ENCODE measurements at places on chromosomes 7 and 10.

GRCh38 chr10:61286686-61287085 lies 166.5 kb downstream of the TMEM26 start:
- DNase-seq, result no peak

DNA sequence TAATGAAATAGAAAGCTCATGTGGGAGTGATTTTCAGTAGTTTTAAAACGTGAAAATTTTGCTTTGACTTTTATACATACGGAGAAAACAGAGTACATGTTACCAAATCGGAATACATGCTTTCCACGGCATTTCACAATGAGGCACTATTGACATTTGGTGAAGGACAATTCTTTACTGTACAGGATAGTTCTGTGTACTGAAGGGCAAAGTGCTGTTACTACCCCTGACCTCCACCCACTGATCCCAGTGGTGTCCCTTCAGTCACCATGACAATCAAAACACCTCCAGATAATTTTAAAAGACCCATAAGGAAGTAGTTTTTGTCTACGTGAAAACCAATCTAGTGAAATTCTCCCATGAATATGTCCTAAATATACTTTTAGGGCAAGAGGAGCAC lies 33.1 kb upstream of the ANK3 start:
- no peak for DNase-seq

DNA sequence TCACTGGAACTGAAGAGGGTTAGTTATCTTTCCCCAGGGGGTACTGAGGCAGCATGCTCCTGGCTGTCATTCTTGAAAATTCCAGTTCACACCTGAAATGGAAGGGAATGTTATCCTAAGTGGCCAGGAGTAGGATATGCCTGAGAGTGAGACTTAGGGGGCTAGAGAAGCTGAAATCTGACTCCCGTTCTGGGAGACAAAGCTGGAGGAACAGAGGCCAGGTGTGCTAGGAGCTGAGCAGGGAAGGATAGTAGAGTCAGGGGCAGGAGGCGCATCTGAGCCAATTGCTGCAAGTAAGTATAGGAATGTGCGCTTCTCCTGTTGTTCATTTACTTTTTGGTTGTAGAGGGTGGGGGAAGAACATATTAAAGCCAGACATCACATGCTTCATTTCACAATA lies 58.1 kb upstream of the KIAA1217 start:
- DNase-seq, result no peak

DNA sequence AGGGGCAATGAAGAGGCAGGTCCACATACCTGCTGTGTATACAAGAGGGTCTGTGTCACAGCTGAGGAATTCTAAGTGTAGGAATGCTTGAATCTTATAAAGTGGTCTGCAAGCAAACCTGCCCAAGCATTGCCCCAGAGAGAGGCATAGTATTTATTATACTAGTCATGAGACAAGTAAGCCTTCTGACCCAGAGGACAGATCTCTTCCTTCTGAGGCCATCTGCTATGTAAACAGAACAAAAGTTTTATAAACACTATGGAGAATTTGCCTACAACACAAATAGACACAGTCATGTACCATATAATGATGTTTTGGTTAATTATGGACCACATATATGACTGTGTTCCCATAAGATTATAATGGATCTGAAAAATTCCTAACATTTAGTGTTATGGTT lies 388.2 kb downstream of the NEBL start:
- DNase-seq, result no peak

GRCh38 chr7:49714182-49714581 lies 59.3 kb upstream of the VWC2 start:
- no peak for DNase-seq

DNA sequence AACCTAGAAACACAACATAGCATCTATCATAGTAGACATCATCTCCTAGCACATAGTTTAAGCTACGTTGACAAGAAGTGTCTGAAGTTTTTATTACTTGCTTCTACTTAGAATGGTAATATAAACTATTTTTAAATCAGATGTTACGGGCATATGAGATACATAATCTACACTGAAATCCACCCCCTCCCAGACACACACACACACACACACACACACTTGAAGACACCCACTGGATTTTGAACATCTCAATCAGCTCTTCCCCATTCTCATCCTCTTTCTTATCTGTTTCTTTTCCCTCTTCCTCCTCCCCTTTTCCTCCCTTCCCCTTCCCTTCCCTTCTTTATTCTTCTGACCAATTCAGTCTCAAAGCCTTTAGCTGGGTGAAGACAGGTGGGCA lies 175.9 kb downstream of the PAXIP1 start:
- no peak for DNase-seq

DNA sequence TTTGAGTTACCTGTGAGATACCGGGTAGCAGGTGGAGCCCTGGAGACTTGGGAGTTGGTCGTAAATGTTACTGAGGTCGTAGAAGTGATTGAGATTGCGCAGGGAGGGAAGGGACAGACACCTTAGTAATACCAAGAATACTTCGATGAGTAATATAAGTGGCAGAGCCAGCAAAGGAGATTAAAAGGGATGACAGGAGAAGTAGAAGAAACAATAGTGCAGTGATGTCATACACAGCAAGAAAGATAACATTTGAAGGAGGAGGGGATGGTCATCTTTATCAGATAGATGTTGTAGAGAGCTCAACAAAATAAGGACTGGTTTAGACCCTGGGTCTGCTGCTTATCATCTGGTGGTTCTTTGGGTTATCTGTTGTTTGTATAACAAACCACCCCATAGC lies 5.0 kb downstream of the BCCIP start:
- DNase-seq, result no peak

DNA sequence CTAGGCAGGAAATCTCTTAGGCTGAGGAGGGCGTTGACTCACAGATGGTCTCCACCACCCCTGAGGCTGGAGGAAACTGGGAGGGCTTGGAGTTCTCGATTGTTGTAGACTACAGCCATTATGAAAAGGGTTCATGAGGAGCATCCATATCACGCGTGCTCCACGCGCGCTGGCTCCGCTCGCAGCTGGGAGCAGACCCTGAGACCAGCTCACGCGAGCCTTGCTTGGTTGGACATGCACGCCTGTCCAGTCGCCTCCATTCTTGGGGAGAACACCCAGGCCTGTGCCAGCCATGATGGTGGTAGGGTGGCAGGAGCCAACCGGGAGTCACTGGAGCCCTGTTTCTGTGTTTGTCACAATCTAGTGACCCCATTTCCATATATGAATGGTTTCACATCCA lies 139.1 kb downstream of the TCERG1L start:
- no peak for DNase-seq

GRCh38 chr10:14803827-14804226 lies 29.1 kb upstream of the FAM107B start:
- DNase-seq, result no peak

GRCh38 chr10:33244354-33244967 lies 90.0 kb downstream of the NRP1 start:
- DNase-seq, result no peak

DNA sequence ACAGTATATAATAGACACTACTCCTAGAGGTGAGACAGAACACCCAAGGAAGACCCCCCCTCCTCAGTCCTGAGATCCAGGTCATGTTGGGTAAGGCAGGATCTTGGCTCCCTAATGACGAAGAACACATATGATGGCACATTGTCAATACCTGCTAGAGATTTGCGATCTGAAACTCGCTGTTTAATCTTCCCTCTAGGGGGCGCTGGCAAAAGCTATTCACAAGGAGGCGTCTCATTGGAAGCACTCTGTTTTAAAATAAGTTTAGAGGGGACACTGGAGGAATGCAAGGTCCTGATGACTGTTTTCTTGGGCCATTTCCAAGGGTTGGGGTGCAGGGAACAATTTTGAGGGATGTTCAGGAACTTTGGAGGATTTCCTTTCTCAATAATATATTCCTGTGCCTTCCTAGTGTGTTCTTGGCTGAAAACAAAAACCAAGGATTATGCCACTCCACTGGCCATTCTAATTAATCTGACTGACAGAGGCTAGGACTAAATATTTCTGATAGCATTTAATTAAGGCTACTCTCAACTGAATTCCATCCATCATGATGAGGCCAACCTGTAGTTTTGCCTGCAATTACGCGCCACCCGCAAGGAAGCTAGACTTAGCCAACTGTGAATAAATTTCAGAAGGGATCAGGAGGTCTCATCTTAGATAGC lies 1013.8 kb upstream of the MBL2 start:
- DNase-seq, result no peak

- DNase-seq, result no peak
Observed at GRCh38 chr10:130747356-130747755, 564.2 kb downstream of the TCERG1L start.

- DNase-seq, result no peak
Observed at GRCh38 chr7:144725070-144725469, 110.8 kb downstream of the TPK1 start.

- DNase-seq, result no peak
Observed at GRCh38 chr7:124630395-124630794, 135.2 kb downstream of the GPR37 start.

- DNase-seq, result no peak
Observed at GRCh38 chr7:34057956-34058355, 152.6 kb downstream of the BMPER start.

DNA sequence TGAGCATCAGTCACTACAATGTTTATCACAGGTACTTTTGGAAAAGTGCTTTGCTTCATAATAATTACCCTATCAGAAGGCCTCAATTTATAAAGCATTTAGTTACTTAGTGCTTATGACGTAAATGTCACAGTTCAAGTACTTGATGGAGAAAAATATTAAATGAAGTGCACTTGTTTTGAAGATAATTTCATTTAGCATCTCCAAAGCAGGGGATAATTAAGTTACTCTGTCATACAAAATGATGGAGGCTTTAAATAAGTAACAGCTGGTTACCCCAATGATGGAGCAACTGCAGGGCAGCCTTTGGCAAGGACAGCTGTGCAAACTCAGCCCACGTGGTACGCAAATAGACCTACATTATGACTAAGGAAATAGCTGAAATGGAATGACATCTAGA lies 768.8 kb downstream of the GRM8 start:
- DNase-seq, result no peak

DNA sequence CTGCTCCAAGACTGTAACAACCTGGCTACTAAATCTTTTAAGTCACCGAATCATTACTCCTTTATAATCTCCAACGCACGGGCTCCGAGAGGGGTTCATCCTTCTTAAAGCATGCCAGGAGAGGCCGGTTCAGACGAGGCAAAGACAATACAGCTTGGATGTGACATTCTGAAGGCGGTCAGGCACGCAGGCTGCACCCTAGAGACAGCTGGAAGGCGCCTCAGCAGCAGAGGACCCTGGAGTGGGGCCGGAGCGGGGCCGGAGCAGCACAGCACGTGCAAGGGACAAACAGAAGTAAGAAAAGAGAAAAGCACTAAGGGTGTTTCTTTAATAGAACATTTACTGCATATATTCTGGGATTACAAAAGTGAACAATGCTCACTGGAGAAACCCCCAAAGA lies 97.8 kb upstream of the PPP2R2D start:
- DNase-seq, result no peak

- DNase-seq, result no peak
Observed at GRCh38 chr10:18273039-18273438, 132.8 kb downstream of the CACNB2 start.

DNA sequence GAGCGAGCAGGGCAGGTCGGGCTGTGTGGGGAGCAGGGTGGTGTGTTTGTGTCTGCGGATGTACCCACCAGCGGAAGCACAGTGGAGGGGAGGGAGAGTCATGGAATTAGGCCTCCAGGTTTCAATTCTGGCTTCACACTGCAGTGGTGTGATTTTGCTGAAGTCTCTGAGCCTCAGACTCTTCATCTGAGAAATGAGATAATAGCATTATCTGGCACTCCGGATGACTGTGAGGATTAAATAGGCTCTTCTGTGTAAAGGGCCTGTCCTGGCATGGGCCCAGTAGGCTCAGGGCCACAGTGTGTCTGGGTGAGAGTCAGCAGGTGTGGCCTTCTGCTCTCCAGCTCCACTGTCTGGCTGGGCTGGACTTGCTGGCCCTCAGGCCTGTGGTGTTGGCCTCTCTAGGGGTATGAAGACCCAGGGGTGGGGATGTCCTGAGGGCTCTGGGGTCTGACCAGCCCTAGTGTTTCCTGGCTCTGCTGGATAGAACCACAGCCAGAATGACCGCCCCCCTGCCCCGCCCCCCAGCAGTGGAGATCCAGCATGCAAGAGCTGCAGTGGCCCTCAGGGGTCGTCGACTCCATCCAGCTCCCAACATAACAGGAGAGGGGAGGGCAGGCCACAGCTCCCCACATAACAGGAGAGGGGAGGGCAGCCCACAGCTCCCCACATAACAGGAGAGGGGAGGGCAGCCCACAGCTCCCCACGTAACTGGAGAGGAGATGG lies 178.6 kb downstream of the RPS24 start:
- no peak for DNase-seq

- DNase-seq, result no peak
Observed at GRCh38 chr7:133563251-133563650, 310.4 kb downstream of the EXOC4 start.

DNA sequence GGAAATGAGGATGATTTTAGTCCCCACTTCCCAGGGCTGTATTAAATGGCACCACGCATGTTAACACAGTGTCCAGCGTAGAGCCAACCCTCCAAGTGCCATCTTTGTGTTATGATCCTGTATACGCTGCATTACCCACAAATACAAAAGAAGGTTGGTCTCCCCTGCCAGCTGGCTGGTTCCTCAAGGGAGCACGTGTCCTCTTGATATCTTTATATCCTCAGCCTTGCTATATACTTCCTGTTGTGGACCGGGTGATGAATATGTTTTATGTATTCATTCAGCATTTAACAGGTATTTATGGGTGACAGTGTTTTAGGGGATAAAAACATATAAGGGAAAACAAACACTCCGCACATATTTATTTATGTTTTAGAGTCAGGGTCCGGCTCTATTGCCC lies 23.2 kb upstream of the PRRT4 start:
- no peak for DNase-seq

GRCh38 chr7:46153583-46153950 lies 232.5 kb upstream of the IGFBP3 start:
- no peak for DNase-seq

DNA sequence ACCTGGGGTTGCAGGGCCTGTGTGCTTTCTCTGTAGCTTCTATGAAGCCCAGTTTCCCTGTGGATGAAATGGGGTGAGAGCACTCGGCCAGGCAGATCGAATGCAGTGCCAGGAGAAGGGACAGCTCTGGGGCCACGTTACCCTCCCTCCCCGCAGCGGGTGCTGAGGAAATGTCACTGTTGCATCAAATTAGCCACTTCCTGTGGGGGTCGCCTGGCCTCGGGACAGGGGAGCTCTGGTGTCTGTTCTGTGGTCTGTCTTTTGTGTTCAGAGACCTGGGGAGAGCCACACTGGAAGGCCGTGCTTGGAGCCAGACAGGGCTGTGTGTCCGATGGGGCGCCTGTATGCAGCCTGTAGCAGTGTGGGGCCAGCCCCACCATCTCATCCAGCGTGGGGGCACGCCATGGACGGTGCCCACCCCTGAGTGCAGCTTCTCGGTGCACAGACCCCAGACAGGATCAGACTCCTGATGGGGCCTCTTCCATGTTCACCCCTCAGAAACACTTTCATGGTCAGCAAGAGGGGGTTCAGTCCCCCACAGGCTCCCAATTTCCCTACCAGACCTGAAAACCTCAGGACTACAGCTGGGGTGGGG lies 13.6 kb downstream of the TTYH3 start:
- DNase-seq, result no peak

DNA sequence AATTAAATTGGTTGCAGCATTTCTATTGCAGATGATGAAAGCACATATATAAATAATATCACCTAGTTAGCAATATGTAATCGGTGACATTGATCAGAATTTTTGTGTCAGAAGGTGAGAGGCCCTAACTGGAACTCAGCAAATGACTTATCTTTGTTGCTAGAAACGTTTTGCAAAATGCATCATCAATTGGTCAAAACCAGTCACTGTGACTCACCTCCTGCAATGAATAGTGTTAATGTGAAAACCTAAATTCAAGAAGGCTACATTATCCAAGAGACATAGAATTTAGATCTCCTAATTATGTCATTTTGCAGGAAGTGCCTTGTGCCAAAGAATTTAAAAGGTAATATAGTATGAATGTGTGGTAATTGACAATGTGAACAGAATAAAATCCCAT lies 9.8 kb upstream of the PNLIPRP3 start:
- no peak for DNase-seq

Data from amniotic stem cell (primary cell).